ENCODE measurements at places on chromosomes 12 and 14. TPM values are rescaled to one million over a fixed set of nuclear protein-coding genes. Genes with fewer than 3 reads are reported as not detected.

MARK3 gene
- total RNA-seq, result 40.4 TPM

- DNase-seq, result no peak
These were observed 112.3 kb downstream of the ZFP36L1 start for GRCh38 chr14:68680541-68681051.

GRCh38 chr12:116884871-116885270, 3.6 kb upstream of the HRK start:
- DNase-seq, result no peak

DNA sequence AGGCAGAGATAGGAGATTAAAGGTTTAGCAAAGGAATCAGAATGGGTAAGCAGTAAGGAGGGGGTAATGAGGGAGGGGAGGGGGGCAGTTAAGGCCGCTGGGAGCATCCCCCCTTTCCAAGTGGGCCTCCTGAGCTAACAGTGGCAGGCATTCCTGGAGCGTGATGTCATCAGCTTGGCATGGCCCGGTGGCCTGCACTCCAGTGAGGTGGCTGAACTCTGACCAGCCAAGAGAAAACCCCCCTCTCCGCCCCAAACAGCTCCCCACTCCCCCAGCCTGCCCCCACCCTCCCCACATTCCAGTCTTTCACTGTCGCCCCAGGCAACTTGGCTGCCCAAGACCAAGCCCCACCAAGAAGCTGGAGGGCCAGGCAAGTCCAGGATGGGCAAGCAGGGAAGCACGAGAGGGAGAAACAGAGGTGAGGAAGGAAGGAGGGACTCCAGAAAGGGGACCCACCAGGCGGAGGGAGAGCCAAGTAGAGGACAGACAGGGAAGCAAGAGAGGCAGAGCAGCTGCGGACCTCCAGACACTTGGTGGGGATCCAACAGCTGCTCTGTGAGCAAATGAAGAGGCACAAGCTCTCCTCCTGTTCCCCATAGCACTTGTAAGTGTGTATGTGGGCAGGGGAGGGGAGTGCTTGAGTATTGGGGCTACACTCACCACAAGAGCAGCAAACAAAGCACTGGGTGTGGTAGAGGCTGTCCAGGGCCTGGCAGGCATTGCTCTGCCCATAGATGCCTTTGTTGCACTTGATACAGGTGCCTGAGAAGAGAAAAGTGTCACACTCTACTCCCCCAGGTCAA, 4.5 kb downstream of the AJUBA start:
- DNase-seq, result no peak

GRCh38 chr14:50001151-50001998, 108.5 kb downstream of the ARF6 start:
- peak; percentile 50 for DNase-seq

GRCh38 chr14:32374155-32374554, 45.1 kb downstream of the AKAP6 start:
- DNase-seq, result no peak

GRCh38 chr12:91109148-91109564, 2.1 kb downstream of the LUM start:
- peak; percentile 54 for DNase-seq

GRCh38 chr12:109741286-109741969, 27.8 kb downstream of the FAM222A start:
- no peak for DNase-seq

P2RX2 gene
- total RNA-seq, result not detected

- no peak for DNase-seq
These were observed 206.0 kb upstream of the DCN start for GRCh38 chr12:91388573-91388972.

GRCh38 chr14:75847584-75847983, 134.2 kb downstream of the TGFB3 start:
- DNase-seq, result no peak

USP15 gene
- 44.4 TPM for total RNA-seq

GRCh38 chr14:100346306-100347091, 23.4 kb downstream of the SLC25A47 start:
- DNase-seq, result no peak

DNA sequence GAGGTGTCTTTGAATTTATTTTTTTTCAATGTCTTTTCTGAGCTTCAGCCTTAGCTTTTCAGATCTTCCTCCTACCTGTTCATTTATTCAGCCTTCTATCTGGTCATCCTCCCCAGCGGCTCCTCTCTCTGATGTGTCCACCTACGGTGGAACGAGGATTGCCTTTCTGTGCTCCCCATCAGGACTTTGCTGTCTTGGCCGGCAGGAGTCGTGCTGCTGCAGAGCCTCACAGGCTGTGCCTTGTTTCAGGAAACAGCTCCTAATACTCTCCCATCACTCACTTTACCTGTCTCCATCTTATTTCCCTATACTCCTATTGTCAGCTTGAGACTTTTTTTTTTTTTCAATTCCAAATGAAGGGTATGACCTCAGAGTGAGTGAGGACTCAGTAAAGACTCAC, 76.9 kb downstream of the KICS2 start:
- DNase-seq, result no peak

DNA sequence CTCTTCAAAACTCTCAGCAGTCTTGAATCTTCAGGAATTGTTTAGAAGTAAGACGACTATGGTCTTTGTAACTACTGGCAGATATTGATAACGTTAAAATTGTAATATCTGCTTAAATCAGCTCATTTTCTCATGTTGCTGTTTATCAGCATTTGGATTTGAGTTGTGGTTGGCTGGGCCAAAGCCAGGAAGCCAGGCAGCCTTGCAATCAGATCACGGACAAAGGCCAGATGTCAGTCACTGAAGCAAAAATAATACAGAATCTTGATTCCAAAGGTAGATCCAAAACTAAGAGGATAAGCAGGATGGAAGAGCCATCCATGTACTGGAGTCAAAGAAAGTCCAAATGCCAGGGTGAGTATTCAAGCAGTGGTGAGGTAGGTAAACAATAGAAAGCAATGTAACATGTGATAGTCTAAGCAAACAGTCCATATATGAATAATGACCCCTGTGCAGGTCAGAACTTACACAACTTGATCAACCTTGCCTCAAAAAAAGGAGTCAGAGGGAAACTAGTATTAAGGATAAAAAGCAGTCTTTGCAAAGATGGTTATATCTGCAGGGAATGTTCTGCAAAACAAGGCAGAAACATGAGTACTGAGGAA, 95.8 kb upstream of the RAP1B start:
- DNase-seq, result no peak

- peak; percentile 7 for DNase-seq
These were observed 155.8 kb upstream of the ATP2B1 start for GRCh38 chr12:89864411-89864810.

DNA sequence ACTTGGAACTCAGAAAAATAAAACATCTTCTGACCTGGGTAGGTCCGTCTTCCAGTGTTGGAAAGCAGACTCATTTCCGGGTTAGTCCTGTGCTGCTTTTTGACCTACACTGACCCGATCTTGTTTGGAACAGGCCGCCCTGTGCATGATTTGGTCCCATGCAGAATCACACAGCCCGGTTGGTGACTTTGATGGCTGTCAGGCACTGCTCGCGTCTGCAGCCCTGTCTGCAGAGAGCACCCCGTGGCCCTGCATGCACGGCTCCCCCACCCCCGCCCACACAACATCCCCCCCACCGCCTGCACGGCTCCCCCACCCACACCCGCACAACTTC, 31.6 kb downstream of the PACS2 start:
- DNase-seq, result no peak

ANAPC5 gene
- total RNA-seq, result 115 TPM

DNA sequence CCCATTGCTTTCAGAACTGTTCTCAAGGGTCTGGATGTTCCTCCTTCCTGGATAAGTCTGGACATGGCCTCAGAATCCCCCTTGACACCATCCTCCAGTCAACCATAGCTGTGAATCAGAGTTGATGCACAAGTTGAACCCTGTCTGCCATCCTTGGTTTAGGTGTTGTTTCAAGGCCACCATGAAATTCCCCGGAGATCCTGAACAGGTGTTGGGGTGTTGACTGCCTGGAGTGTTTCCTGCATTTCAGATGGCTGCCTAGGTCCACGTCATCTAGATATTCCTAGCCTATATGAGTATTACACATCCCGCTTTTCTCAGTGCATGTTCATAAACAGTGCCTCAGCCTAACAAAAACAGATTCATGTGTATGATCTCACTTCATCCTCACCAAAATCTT, 86.7 kb upstream of the PWP1 start:
- no peak for DNase-seq

DNA sequence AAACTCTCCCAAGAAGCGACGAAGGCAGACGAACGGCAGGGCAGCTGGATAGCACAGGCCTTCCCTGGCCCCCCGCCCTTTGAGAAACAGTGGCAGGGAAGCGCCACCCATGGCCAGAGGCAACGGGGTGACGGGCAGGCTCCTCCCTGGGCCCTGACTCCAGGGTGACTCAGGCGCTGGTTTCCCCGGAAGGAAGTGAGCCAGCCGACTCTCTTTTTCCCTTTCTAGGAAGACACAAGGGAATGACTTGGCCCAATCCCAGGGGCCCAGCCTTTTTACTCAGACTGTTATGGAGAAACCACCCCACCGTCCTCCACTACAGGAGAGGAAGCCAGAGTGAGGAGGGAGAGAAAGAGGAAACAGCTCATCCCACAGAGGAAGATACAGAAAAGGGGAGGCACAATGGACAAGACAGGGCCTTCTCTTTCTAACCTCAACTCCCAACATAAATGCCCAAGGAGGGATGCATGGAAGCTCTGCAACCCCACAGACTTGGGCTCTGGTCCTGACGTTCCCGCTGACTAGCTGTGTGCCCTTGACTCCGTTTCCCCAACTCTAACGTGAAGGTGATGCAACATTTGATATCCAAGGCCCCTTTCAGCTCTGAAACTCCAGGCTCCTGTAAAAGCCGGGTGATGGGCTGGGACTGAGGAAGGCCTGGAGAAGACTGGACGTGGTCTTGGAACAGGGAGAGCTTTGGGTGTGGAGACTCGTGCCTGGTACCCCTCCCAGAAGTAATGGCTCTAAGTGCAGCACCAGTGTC, 27.9 kb downstream of the ACTN1 start:
- DNase-seq, result peak; percentile 73

TAS2R19 gene
- 1.7 TPM for total RNA-seq

GRCh38 chr14:102378830-102379229, 16.1 kb downstream of the TECPR2 start:
- DNase-seq, result no peak

NOS1 gene
- under 0.01 TPM for total RNA-seq

DNA sequence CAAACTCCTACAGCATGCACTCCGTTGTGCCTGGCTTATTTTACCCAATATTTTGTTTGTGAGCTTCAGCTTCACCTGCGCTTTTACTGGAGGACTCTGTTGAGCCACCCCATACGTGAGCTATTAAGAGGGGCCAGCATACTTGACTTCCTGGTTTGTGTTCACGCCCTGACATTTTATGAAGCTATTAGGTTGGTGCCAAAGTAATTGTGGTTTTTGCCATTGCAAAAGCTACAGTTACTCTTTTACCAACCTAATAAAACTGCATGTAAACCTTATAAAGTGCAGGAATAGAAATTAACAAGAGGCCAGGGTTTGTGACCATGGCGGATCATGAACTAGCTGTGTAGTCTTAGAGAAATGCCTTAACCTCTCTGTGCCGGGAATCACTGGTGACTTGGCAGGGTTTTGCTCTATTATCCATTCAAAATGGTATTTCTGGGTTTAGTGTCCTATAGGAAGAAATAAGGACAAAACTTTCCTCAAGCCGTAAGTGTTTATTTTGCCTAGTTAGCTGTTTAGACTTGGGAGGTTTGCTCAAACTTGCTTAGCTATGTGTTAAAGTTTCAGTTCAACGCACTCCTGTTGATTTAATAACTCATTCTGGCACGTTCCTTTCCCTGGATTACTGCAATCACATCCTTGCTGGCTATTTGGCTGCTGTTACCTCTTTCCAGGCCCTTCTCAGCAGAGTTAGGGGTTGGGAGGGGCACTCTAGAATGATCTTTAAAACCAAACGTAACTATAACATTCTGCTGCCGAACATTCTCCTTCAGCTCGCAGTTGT, 1027.6 kb downstream of the BCL11B start:
- DNase-seq, result no peak

ATF7 gene
- 10.2 TPM for total RNA-seq

- no peak for DNase-seq
These were observed 116.6 kb upstream of the C14orf180 start for GRCh38 chr14:104462651-104463630.

DNA sequence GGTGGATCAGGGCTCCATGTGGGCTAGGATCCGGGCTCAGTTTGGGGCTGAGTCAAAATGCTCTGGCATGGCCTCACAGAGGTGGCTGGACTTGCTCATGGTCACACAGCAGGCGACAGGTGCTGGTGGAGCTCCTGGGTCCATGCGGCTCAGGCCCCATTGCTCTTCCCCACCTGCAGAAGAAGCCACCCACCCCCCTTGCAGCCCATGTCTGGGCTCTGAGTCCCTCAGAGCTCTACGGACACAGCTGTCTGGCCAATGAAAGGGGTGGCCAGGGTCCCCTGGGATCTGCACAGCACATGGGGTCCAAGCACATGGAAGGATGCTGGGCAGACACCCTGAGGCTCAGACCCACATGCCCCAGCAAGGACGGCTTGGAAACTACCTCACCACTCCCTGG, 17.0 kb upstream of the C14orf180 start:
- no peak for DNase-seq

- DNase-seq, result no peak
These were observed 77.3 kb downstream of the HELB start for GRCh38 chr12:66379616-66380015.

GRCh38 chr12:94149119-94149780, 873 bp downstream of the PLXNC1 start:
- no peak for DNase-seq

- DNase-seq, result no peak
These were observed 670.5 kb upstream of the ATXN7L3B start for GRCh38 chr12:73867147-73867546.

GRCh38 chr12:10557766-10558165, 52.1 kb downstream of the EIF2S3B start:
- no peak for DNase-seq

DNA sequence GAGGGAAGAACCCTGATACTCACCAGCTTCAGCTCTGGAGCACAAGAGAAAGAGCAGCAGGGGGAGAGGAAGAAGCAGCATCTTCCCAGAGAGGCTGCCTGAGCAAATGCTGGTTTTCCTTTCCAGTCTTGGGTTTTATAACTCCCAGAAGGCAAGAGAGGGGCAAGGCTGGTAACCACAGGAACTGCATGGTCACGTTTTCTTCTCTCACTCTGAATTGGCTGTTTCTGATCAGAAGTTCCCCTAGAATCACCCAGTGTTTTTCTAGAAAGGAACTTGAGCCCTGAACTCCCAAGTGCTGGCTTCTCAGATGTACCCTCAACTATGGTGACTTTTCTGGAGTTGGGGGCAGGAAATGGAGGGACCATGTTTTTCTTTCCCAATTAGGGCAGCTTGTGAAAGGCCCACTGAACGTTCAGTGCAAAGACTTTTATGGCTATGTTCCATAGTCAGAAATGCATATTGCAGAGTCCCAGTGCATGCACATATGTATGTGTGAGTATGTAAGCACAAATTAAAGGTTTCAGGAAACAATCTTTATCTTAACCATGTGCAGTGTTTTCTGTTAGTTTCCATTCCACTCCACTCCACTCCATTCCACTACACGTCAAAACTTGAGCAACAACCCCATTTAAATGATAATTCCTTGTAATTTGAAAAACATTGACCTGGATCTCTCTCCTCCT, at the start of gene CMA1:
TSS of gene CMA1 (minus strand) at position 111 of the 686 bp plus-strand sequence. CDS start at position 81, 30 bp downstream.
- DNase-seq, result no peak

GRCh38 chr12:50862316-50862715, 19.6 kb downstream of the TMPRSS12 start:
- DNase-seq, result no peak

Data from dermis microvascular lymphatic vessel endothelial cell (primary cell).